Stimulated activated CD8-positive, alpha-beta memory T cell treated with anti-CD3 and anti-CD28 coated beads, Interleukin-4, amount 100 ng/mL, for 1 hour (primary cell): ENCODE measurements at places on chromosomes 2 and 18.

DNA sequence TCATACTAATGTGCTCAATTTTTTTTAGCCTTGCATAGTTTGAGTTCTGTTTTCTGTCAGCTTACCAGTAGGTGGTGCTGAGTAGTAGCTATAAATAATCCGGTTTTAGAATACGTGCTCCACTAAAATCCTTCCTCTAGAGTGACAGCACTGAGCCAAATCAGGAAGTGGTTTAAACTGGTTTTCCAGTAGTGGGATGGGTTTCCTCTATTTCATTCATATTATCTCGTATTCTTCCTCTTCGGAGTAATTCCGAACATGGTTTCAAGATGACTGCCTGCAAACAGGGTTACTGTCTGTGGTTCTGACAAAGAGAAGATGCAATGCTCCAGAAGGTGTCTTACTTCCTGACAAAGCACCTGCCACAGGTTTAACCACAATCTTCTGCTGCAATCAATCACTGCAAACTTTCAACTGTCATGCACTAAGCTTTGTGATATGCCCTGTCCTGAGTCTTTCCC lies 496.9 kb upstream of the VRK2 start:
- no peak for DNase-seq

DNA sequence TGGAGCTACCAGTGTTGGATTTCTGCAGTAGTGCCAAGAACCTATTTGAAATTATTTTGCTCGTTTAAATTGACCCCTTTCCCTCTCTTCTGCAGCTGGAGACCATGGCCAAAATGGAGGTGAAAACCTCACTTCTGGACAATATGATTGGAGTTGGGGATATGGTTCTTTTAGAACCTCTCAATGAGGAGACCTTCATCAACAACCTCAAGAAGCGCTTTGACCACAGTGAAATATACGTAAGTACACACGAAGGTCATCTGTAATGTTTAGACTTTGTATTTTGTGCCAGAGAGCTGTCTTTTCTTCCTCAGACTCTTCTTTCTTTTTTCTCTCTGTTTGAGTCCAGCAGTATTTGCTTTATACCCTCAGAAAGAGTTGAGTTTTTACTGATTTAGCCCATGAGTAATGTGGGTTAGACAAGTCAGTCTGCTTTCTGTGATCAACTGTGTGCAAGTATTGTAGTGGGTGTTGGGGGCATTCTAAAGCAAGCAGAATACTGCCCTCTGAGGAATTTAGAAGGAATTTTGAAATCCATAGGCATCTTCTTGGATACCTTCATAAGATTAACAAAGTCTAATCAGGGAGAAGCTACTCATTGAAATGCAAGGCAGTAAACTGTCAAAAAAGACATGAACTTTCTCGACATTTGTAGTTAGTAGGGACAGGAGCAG lies 31.7 kb downstream of the MYO1B start:
- DNase-seq = no peak

- no peak for DNase-seq
Measured at GRCh38 chr2:20182241-20182931, 42.5 kb downstream of the SDC1 start.

GRCh38 chr2:240412211-240412861 lies 23.1 kb upstream of the GPC1 start:
- no peak for DNase-seq

DNA sequence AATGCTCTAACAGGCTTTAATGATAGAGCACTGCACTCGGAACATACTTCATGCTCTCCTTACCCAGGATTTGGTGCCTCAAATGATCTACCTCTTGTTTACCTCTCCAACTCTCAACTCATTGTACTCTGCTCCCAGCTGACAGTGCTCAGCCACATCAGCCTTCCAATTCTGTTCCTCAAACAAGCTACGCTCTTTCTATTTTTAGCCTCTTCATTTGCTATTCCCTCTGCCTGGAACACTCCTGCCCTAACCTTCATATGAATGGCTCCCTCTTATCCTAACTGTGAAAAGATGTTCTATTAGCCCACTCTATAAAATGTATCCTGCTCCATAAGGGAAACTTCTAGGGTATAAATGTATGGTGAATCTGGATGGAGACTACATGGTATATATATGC lies 42.5 kb downstream of the PIGN start:
- no peak for DNase-seq

GRCh38 chr2:42984081-42984480 lies 191.7 kb upstream of the HAAO start:
- no peak for DNase-seq

DNA sequence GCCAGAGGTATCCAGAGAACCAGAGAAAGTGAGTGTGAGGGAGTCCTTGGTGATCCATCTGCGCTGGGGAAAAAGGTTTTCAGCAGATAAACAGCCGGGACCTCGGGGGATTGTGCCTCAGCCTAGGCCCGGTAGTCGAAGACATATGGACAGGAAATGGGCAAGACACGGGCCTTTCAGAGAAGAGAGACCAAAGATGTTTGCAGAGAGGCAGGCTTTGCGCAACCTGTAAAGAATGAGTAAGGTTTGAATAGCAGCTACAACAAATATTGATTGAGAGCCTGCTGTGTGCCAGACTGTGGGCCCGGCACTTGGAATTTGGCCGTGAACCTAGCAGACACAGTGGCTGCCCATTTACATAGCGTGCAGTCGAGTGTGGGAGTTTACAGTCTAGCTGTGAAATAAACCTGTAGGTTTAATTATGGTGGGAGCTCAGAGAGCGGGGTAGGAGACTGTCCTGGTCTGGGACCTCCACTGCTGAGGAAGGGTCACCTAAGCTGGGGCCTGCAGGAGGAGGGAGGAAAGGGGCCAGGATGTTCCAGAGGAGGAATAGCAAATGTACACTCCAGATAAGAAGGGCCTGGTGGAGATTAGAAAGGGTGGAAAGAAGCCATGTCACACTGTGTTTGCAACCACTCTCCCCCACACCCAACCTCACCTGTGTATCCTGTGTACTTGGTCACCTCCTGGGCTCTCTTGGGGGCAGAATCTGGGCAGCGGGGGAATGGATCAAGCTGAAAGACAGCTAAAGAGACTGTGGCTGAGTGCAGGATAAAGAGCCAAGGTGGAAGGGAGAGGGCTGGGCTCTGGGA lies 3.0 kb downstream of the SH2D6 start:
- DNase-seq = no peak

DNA sequence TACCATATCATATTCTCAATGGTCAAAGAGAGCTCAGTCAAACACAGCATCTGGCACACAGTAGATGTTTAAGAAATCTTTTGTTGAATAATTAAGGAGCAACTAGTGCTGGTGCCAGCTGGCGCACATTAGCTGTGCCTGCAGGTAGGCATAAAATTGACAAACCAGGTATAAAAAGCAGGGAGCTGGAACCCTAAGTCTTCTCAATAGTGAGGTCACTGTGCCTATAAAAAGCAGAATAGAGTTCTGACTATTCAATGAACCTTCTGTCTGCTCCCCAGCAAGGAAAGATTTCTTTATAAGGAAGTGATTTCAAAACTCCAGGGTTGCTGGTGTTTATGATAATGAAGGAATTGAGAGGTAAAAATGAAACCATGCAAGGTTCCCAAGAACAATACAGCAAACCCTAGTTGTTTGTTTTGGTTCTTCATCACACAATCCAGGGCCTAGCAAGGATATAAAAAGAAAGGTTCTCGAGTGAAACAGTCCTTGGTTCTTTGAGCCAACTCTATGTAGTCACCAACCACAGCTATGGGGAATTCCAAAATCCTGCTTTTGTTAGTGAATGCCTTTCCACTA lies 76.1 kb downstream of the THADA start:
- DNase-seq = no peak

- DNase-seq = no peak
Measured at GRCh38 chr2:173792741-173793140, 172.4 kb downstream of the SP3 start.

GRCh38 chr2:192657362-192657761 lies 462.6 kb upstream of the TMEFF2 start:
- DNase-seq = no peak

GRCh38 chr2:40038646-40039045 lies 259.6 kb upstream of the THUMPD2 start:
- no peak for DNase-seq

DNA sequence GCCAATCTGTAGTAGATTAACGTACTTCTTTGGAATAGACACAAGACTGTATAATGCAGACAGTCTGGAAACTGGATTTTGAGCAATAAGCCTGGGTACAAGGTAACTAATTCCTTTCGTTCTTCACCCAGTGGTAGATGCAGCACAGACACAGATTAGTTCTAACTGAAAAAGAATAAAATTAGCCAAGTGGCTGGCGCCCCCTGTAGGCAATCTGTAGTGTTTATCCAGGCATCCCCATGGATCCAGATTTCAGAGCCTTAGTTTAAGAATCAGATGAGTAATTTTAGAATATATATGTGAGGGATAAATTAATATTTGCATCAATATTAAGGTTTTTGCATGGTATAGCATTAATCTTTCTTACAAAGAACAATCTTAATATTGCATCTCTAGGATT lies 563.9 kb downstream of the DCC start:
- no peak for DNase-seq

DNA sequence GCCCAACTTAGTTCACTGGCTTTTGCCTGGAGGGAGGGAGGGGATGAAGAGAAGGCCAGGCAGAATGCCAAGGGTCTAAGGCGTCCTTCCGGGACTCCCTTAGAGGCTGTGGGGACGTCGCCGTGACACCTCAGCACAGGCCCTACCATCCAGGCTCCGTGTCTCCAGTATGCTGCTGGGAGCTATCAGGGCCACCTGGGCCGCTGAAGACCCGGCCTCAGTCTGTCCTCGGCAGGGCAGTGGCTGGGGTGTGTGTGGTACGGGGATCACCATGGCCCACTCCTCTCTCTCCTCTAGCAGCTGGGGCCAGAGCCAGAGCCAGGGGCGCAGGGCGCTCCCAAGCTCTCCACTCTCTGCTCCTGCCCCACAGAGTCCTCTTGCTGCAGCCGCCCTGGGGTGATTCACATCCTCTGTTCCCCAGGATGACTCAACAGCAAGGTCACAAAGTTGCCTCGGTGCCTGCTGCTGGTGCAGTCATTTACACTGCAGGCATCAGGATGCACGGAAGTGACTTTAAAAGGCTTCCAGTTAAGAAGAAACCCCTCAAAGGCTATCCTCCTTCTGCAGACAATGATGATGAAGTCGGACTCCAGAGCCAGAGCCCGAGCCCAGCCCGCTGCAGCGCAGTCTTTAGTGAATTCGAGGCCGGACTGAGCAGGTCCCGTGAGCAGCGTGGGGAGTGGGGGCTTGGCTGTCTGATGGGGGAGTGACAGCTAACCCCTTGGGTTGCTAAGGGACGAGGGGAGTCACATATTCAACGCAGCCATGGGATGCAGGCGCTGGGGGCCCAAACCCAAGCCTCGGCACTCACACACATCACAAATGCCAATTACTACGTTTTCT lies 31.9 kb downstream of the SNORC start:
- no peak for DNase-seq

- DNase-seq = no peak
Measured at GRCh38 chr2:236998758-236999157, 86.9 kb upstream of the COPS8 start.

- DNase-seq = no peak
Measured at GRCh38 chr2:1633936-1634587, 110.3 kb downstream of the PXDN start.

DNA sequence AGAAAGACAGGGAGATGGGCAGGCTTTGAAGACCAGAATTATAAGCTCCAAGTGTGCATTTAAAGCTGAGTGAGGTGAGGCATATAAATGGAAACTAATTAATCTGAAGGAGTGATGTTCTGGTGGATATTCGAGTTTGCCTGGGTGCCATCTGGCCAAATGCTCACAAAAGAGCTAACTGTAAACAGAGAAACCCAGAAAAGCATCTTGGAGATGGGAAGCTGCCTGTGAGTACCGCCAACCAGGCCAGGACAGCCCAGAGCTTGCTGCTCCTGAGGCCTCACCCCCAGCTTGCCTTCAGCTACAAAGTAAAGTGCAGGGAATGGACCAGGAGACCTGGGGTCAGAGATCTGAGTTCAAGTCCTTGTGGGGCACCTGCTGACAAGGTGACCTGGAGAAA lies 446.1 kb upstream of the MYT1L start:
- DNase-seq = no peak

- no peak for DNase-seq
Measured at GRCh38 chr2:224658780-224659405, 57.3 kb downstream of the CCDC195 start.

- DNase-seq = no peak
Measured at GRCh38 chr2:42001711-42002201, 46.1 kb upstream of the PKDCC start.

- no peak for DNase-seq
Measured at GRCh38 chr2:210474776-210475175, 1.8 kb downstream of the LANCL1 start.

DNA sequence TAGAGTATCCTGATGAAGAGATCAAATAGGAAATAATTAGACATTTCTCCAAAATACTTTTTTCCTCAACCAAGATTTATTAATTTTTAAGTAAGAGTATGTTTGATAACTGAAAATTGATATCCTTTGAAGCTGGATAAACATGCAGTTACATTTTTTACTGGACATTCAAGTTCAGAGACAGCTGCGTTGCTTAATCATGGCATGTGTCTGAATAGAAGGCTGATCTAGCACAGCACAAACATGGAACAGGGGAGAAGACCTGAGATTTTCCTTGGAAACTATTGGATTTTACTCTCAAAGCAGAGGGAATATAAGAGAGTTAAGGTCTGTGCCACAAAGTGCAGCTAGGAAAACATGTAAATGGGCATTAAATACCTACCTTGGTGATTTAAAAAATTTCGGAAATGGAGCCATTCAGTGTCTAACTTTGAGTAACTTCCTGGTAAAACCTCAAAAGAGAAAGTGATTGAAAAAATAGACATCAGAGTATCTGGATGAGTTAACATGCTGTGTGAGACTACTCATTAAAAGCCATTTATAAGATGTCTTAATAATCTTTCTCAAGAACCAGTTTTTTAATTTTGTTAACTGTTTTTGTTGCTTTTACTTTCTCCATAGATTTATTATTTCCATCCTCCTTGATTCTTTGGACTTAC lies 31.8 kb downstream of the CRIM1 start:
- DNase-seq = no peak
